ENCODE measurements at places on chromosomes 7 and 10.

DNA sequence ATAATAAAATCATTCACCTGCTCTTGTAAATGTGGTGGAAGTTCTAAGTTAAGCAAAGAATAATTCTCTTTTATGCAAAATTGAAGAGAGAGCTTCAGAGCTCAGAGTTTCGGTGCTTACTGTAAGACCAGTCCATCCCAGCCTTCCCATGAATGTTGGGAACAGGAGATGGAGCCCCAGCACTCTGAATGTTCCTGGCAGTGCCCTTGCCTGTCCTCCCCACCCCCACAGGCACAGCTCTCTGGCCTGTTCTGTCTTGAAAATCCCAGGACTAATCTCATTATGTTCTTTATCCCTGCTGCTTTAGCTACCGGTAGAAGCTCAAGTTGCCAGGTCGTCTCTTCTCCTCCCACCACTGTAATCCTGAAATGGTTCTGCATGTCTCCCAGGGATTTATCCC is 29.1 kb upstream of the LHFPL3 start:
- no peak for DNase-seq

GRCh38 chr7:70027867-70028266 is 429.6 kb downstream of the AUTS2 start:
- no peak for DNase-seq

GRCh38 chr10:80411267-80411668 is 2.9 kb downstream of the PRXL2A start:
- no peak for DNase-seq

GRCh38 chr10:104324221-104324686 is 14.0 kb downstream of the ITPRIP start:
- DNase-seq, result no peak

Data from GM12864 (cell line).